ENCODE measurements at places on chromosomes 6 and 20.
A peak's percentile ranks its signal among the peaks of the same experiment; 100 is the strongest.

GRCh38 chr20:4225745-4226144 is 210.4 kb upstream of the RNF24 start:
- DNase-seq: no peak

- DNase-seq: no peak
Observed at GRCh38 chr6:112846681-112847080, 499.6 kb downstream of the RFPL4B start.

- no peak for DNase-seq
Observed at GRCh38 chr6:52510213-52510562, 66.7 kb downstream of the TRAM2 start.

DNA sequence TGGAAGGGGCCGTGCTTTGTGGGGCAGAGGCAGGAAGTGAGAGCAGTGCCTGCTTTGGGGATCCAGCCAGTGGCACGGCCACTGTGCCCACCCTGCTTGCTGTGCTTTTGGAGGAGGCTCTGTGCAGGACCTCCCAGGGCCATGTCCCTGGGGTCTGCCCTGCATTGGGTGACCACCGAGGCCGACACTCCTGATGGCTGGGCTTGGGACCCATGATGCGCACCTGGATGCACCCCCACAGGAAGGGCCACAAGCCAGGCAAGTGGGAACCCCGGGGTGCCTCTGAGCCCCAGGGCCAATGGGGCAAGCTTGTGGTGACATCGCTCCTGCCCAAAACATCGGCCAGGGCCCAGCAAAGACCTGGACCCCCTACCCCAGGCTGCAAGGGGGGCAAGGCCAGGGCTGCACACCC is 738.6 kb upstream of the GJE1 start:
- no peak for DNase-seq

DNA sequence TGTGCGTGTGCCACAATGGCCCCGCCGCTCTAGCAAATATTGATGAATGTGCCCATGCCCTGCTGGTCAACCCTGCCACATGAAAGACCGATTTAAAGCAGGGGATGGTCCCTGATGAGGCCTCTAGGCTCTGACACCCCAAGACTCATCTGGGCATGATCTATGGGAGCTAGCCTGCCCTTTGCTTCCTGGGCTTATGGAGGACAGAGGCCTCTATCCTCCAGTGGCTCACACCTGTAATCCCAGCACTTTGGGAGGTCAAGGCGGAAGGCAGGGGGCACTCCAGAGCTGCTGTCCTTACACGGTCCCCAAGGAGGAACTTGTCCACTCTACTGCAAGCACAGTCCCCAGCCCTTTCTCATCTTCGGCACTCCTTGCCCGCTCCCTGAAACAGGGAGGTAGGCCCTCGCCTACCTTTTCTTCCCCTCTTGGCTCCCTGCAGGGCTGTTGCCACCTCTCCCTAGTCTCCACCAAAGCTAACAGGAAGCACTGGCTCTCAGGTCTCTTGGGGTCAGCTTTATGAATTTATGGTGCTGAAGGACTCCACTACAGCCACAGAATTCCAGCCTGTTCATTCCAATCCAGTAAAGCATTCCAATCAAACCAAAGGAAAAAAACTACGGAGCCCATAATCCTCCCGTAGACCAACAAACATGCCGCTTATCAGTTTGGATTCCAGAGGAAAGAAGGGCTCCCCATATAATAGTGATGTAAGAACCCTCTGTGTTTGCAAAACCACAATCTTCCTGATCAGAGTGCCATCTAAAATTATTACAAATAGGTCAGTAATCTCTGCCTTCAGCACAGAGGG is 48.7 kb upstream of the FOXQ1 start:
- DNase-seq: no peak

DNA sequence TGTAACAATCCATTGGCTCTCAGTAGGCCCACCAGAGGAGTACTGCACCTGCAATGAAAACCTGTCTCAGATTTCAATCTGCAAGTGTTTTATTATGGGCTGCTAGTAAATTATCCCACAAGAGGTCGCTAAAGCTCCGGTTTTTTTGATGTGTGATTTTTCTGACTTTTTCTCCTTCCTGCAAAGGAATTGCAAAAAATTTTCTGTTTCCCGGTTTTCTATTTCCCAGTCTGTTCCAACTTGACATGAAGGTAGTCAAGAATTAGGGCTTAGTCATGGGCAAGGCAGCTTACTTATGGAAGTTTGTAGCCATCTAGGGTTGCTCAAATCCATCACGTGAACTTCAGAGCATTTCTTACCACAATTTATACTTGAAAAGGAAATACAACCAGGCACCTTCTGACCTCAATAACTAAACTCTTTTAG is 38.5 kb upstream of the AHI1 start:
- peak; percentile 9 for DNase-seq

DNA sequence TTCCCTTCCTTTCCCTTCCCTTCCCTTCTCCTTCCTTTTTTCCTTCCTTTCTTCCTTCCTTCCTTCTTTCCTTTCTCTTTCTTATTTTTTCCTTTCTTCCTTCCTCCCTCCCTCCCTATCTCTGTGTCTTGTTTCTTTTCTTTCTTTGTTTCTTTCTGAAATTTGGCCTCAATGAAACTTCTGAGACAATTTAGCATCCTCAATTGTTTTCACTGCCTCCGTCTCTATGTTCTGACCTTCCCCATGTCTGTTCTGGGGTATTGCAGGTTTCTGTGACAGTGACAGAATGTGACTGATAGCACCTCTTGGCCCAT is 81.7 kb upstream of the PAX1 start:
- DNase-seq: no peak

GRCh38 chr20:59217173-59217572 is 53.6 kb downstream of the ZNF831 start:
- no peak for DNase-seq

DNA sequence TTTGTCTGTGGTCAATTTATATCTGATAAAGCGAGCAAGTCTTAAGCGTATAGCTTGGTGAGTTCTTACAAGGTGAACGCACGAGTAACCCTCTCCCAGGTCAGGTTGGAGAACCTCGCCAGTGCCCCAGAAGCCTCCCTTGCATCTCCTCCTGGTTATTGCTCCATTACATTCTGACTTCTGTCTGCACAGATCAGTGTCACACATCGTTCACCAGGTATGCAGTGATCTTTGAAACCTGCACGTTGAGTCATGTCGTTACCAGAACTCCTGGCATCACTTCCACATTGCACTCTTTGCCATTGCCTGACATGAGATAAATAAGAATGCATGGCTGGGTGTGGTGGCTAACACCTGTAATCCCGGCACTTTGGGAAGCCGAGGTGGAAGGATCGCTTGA is 44.2 kb downstream of the AKAP12 start:
- DNase-seq: no peak

GRCh38 chr6:14292119-14292518 is 174.5 kb downstream of the CD83 start:
- no peak for DNase-seq

GRCh38 chr20:57615445-57615811 is 4.8 kb downstream of the ZBP1 start:
- no peak for DNase-seq

DNA sequence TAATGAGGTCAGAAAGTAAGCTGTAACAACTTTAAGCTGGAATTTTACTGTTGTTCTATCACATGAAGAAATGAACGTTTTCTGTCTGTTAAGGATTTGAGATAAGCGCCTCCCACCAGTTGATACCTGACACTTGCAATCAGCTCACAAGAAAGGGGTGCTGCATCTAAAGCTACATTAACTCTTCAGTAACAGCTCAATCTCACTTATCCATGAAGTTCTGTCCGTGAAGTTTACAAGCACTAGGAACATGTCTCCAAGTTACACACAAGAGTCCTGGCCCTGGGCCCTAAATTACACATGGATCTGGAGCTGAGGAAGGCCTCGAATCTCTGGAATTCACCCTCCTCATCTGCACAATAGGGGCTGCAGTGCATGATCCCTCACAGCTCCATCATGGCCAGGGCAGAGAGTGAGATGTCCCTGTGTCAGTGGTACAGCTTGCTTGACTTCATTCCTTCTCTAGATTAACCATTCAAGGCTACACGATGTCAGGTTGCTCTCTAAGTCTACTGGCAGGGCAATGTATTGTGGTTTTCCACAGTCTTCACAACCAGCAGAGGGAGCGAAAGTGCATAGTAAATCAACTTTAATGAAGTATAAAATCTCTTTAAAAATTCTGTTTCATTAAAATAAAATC is 182.4 kb upstream of the MCHR2 start:
- DNase-seq: no peak

DNA sequence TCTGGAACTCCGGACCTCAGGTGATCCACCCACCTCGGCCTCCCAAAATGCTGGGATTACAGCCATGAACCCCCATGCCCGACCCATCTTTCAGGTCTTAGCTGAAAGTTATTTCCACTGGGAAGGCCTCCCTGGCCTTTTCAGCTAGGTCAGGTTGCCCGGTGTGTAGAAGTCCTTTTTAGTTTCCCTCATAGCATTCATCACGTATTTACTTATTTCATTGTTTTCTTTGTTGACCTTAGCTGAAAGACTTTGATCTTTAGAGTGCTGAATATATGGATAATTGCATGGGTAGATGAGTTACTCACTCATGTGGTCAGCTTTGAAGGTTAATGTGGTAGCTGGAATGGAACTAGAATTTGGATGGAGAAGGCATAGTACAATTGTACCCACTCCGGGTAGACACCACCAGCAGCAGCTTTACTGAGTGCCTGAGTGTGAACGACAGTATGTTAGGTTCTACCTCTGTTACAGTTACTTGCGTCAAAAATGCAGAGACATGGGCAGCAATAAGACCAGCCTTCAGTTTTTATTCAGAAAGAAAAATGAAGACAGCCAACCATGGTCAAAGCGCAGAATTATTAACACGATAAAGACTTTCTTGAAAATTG is 9.1 kb downstream of the KIZ start:
- no peak for DNase-seq

- DNase-seq: peak; percentile 36
Observed at GRCh38 chr20:51494241-51495110, 48.0 kb downstream of the NFATC2 start.

GRCh38 chr6:32196682-32197616 is 4.5 kb upstream of the GPSM3 start:
- DNase-seq: no peak

DNA sequence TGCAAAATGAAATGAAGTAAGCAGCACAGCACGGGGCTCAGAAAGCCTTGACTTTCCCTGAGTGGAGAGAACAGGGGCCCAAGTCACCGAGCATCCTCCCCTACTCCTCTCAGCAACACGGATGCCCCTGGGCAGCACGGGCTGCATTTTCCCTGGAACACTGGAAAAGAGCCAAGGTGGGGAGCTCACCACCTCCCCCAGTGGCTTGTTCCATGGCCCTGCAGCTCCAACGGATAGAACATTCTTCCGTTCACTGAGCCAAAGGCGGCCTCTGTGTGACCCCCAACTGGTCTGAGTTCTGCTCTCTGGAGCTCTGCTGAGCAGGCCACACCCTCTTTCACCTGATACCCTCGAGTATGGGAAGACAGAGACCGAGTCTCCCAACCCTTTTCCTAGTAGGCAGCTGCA is 20.8 kb upstream of the EMILIN3 start:
- no peak for DNase-seq

- peak; percentile 39 for DNase-seq
Observed at GRCh38 chr6:32973144-32974015, 5.0 kb downstream of the BRD2 start.

DNA sequence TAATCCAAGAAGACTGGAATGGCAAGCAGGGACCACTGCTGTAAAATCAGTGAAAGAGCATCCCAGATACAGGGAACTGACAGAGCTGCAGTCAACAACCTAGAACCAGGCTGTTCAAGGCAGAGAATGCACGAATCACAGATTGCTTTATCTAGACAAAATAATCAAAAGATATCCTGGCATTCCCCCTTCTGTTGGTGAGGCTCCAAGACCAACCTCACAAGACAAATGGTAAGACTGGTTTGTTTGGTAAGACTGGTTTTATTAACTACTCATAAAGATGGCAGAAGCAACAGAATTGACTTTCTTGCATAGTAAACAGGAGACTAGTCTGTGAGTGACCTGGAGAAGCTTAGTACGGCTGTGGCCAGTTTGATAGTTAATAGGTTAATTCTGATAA is 88.8 kb upstream of the AHI1 start:
- no peak for DNase-seq

DNA sequence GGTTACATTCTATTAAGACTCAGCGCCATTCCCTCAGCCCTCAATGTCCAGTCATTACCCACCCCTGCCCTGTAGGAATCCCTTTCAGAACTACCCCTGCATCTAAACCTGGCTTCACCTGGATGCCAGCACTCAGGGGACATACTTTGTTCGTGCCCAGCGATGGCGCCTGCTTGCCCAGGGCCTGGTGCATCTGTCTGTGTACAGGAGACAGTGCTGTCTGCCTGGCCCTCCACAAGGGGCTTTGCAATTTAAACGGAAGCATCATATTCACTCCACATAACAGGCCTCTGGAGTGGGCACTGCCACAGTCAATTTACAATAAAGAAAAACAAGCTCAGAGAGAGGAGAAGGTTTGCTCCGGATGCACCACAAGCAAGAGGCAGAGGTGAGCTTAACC is 4.6 kb downstream of the RSPO4 start:
- DNase-seq: no peak

DNA sequence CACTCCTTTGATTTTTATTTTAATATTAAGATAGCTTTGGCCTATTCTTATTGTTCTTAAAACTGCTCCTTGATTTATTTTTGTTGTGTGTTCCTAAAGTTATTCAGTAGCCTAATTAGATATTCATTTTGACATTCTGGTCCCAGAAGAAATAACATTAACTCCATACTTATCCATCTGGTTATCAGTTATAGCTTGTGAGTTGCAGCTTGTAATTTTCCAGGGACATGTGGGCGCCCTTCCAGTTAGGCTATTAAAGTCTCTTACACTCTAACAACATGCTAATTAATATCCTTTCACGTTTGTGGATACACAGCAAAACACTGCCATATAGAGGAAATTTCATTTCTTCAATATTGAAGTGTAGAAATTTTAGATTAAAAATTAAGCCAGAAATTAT is 987.5 kb downstream of the HACE1 start:
- no peak for DNase-seq

DNA sequence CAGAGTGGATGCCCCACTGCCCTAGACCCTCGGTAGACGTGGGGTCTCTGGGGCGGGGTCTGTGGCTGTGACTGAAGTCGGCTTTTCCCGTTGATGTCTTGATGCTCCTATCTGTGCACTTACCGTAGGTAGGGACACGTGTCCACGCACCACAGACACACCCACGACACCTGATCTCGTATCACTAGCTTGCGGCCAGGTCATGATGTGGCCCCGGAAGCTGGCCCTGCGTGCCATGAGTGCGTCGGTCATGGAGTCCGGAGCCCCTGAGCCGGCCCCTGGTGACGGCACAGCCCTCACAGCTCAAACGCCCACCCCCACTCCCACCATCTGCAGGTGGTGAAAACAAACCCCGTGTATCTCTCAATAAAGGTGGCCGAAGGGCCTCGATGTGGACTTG is 33.9 kb upstream of the MRGBP start:
- DNase-seq: no peak
